ENCODE measurements at places on chromosomes 6 and 20.

- no peaks in the 10 kb centered on the region for H3K27me3 ChIP-seq
- no peaks in the 10 kb centered on the region for H3K36me3 ChIP-seq
- no peak overlapping the region for H3K27ac ChIP-seq
- no peaks in the 10 kb centered on the region for H3K4me1 ChIP-seq
These were observed 63.2 kb downstream of the GMDS start for GRCh38 chr6:2182251-2182650.

DNA sequence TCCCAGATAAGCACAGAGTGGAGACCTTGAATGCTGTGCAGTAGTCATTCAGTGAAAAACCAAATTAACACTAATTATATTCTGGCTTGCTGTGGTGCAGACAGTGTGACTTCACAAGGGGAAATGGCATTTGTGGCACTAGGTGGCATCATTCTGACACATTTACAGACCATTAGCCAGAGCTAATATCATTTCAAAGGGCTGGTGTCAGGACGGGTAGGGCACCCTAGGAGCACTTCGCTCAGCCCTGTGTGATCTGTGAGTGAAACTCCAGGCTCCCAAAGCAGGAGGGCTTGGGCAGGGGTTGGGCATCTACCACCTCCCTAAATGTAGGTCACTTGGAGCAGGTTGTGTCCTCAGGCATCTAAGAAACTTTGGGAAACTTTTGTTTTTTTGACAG, 555.8 kb downstream of the PKHD1 start:
- no peaks in the 10 kb centered on the region for H3K36me3 ChIP-seq
- H3K4me3 ChIP-seq: no peak overlapping the region
- H3K27me3 ChIP-seq: no peaks in the 10 kb centered on the region
- no peak overlapping the region for H3K27ac ChIP-seq

DNA sequence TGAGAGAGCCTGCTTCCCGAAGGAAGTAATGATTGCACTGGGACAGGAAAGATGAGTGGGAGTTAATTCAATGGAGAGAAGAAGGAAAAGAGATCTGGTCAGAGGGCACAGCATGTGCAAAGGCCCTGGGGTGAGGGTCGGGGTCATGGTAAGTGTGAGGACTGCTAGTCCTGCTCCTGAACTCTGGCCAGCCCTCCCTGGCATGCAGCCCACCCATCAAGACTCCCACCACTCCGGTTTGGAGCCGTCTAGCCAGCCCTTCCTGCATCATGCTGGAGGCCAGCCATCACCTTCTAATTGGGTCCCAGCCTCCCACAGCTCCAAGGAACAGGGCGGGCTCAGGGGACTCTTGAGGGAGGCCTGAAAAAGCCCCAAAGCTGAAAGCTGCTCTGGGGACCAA, 42.1 kb downstream of the SRSF3 start:
- no peaks in the 10 kb centered on the region for H3K4me1 ChIP-seq
- H3K4me3 ChIP-seq: no peak overlapping the region
- no peak overlapping the region for H3K27ac ChIP-seq
- H3K36me3 ChIP-seq: no peaks in the 10 kb centered on the region

DNA sequence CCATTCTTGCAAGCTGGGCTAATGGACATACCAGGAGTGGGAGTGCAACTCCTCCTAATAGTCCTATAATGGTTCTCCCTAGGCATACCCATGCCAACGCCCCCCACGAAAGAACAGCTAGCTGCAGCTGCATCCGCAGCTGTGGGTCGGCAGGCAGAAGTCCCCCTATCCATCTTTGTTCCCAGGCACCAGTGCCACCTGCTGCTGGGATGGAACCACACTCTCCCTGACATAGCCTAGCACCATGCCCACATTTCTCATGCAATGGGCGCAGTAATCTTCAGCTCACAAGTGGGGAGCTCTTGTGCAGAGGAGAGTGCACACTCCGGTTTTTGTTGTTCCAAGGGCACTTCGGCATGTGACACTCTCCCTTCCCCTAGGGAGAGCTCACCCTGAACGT, 567.8 kb downstream of the GRIK2 start:
- H3K27me3 ChIP-seq: no peaks in the 10 kb centered on the region
- H3K4me1 ChIP-seq: no peaks in the 10 kb centered on the region
- no peak overlapping the region for H3K4me3 ChIP-seq

- no peak for DNase-seq
- H3K27me3 ChIP-seq: no peaks in the 10 kb centered on the region
- no peak overlapping the region for H3K27ac ChIP-seq
These were observed 16.7 kb upstream of the TBC1D20 start for GRCh38 chr20:478949-479429.

GRCh38 chr6:33763483-33763882, 16.8 kb upstream of the IP6K3 start:
- no peak overlapping the region for H3K27ac ChIP-seq
- no peaks in the 10 kb centered on the region for H3K27me3 ChIP-seq
- H3K36me3 ChIP-seq: no peaks in the 10 kb centered on the region
- H3K4me1 ChIP-seq: peaks cover 22% of the 10 kb centered on the region
- H3K4me3 ChIP-seq: no peak overlapping the region

GRCh38 chr6:38976801-38977500, 71.6 kb upstream of the GLP1R start:
- H3K27ac ChIP-seq: no peak overlapping the region
- no peaks in the 10 kb centered on the region for H3K4me1 ChIP-seq
- no peaks in the 10 kb centered on the region for H3K36me3 ChIP-seq
- H3K4me3 ChIP-seq: no peak overlapping the region

DNA sequence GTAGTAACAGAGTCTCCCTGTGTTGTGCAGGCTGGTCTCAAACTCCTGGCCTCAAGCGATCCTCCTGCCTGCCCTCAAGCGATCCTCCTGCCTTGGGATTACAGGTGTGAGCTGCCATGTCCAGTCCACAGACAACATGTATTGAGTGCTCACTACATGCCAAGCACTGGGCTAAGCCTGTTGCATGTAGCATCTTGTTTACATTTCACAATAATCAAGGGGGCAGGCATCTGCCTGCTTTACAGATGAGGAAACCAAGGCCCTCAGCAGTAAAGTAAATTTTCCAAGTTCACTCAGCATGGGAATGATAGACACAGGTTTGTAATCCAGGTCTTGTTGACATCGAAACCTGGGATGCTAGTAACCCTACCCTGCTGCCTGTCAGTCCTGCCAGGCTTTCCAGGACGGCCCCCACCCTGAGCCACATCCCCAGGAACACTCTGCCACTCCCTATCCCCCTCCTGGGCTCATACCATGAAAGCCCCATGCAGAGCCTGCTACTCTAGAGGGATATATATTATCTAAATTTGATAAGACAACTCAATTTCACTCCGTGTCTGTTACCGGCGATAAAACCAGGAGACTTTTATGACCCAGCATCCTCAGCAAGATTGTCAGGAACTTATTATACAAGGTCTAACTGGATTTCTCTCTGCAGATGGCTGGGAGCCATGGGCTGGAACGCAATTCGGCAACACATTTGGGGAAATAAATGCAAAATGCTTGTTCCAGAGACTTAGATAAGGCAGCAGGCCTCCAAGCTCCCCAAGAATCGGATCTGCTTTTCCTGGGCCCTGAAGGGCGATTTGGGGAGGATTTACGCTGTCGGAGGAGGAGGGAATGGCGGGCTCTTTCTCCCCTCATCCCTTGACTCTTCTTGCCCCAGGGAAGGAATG, 30.4 kb downstream of the CD40 start:
- H3K4me1 ChIP-seq: no peaks in the 10 kb centered on the region
- no peak for DNase-seq
- H3K27ac ChIP-seq: no peak overlapping the region
